ENCODE measurements at places on chromosomes 6 and 20.

GRCh38 chr6:20444786-20445271 lies 43.1 kb downstream of the E2F3 start:
- no peak for DNase-seq

DNA sequence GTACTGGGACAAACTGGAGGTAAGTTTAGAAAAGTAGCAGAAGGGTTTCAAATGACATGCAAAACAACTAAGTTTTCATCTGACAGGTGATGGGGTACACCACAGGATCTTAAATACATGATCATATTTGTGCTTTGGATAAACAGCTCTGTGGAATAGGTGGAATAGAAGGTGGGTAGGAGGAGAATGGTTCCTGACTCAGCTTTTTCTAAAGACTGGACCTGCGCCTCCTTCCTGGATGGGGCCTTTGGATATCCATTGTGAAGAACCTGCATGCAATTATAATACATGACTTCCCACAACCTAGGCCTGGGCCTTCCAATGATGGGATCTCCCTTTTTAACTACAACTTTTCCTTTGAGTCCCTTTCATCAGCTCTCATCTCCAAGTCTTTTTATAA lies 145.9 kb downstream of the AHI1 start:
- DNase-seq = no peak

DNA sequence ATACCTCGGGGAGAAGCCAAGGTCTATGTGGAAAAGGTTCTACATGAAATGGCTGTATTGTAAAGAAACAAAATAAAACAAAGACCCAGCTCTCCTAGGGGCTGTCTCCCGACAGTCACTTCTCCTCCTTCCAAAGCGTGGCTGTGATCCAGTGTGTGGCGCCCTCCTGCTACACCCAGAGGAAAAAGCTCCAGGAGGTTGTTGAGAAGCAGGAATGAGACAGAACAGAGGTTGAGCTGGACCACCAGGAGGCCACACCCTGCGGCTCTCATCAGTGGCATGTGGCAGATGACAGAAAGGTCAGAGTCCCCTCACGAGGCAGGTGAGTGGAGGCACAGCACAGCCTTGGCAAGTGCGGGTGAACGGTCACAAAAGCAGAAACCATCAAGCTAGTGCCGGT lies 236.0 kb downstream of the TBXT start:
- no peak for DNase-seq

GRCh38 chr6:65116326-65116725 lies 590.7 kb downstream of the EYS start:
- no peak for DNase-seq

GRCh38 chr6:52509281-52510212 lies 67.3 kb downstream of the TRAM2 start:
- DNase-seq = no peak

GRCh38 chr20:635028-635892 lies 17.7 kb downstream of the SRXN1 start:
- no peak for DNase-seq

DNA sequence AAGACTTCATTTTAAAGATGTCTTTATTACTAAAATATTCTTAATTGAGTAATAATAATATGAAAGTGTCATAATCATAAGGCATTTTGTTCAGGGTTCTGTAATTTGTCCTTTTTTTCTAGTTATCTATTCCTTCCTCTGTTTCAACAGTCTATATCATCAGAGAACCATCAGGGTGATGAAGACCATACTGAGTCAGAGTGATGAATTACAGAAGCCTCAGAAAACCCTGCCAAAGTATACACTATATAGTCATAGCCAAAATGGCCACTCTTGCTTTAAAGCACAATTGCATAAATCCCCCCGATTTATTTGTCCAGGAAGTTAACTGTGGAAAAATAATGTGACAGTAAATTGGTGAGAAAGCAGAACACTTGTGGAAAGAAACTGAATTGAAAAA lies 735.0 kb downstream of the EPHA7 start:
- DNase-seq = no peak

DNA sequence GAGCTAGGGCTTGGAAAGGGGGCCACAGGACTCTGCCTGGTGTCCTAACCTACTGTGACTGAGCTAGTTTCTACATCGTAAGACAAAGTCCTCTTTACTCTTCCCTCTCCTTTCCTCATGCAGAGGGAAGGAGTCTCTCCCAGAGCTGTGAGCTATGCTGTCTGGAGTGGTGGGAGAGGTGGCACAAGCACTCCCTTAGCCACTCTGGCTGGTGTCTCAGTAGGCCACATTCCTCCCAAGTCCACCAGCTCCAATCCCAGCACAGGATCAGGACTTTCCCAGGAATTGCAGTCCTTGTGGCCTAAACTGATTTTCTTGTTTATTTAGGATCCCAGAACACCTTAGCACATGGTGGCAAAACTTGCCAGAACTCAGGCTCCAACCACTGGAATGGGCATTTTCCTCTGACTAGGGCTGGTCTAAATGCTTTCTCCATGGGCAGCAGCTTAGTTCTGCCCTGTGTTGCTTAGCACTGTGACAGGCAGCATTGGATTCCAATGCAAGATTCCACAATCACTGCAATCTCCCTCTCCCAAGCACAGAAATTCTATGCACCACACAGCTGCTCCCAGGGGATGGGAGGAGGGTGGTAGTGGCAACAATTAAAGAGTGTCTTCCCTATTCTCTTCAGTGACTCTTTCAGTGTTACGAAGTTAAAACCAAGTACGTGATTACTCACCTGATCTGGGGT lies 733.3 kb downstream of the HACE1 start:
- DNase-seq = no peak

GRCh38 chr6:82056567-82056966 lies 191.0 kb downstream of the IBTK start:
- no peak for DNase-seq

- peak; percentile 12 for DNase-seq
Observed at GRCh38 chr6:91476000-91476399, 889.1 kb upstream of the MAP3K7 start.

DNA sequence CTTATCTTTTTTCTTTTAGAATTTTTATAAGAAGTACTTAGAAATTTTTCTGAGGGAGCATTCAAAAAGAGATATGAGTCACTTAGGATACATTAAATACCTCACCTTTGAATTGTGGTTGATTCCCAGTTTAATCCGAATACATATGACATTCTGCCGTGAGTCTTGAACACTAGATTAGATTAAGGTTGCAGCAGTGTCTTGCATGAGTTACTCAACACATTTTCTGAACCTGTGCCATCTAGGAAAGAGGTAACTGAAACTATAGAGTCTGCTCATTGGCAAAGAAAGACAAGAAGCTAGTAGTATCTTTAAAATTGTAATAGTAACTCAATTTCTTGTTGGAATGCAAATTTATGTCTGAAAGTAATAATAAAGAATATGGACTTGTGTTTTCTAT lies 14.9 kb downstream of the PEX3 start:
- DNase-seq = no peak

DNA sequence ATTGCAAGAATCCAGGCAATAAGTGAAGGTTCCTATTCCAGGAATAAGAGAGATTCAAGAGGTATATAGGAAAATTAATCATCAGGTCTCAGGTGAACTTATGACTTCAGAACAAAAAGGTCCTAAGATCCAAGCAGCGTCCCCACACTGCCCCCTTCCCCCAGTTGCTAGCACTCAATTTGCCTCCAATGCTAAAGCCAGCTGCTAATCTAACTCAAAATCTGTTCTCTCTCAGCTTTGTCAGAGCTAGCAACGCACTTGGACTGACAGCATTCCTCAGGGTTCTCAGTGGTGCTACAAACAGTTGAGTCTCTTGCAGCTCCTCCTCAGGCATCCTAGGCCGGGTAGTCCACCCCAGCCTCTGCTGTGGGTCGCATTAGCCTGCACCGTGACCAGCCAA lies 148.3 kb downstream of the RFX6 start:
- no peak for DNase-seq

GRCh38 chr6:30754631-30755030 lies 10.3 kb upstream of the IER3 start:
- DNase-seq = no peak

GRCh38 chr20:59232618-59233017 lies 67.8 kb upstream of the EDN3 start:
- no peak for DNase-seq

- DNase-seq = no peak
Observed at GRCh38 chr20:54844346-54844745, 369.0 kb downstream of the DOK5 start.

DNA sequence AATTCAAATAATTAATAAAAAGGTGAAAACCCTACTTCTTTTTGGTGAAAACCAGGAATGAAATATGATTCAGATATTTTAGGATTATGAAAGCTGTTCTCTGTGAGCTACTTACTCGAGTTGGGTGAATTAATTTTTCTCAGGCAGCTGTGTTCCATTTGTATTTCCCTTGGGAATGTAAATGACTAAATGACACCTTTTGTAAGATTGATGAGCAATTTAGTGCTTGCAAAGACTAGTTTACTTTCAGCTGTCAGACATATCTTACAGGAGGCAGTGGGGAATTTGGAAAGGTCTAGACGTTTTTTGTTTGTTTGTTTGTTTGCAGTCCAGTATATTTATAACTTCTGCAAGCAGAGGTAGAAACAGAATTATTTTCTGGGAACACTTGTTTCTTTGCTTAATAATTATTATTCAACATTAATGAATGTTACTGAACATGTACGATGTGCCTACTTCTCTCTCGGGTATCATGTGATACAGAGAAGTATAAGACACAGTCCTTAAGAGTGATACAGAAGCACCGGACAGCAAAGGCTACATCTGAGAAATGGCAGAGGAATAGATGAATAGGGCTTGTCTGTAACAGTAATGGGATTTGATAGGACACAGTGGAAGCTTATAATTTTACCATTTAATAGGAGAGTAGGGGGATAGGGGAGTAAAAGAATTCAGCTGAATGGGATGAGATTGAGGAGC lies 91.3 kb downstream of the AKAP7 start:
- no peak for DNase-seq

DNA sequence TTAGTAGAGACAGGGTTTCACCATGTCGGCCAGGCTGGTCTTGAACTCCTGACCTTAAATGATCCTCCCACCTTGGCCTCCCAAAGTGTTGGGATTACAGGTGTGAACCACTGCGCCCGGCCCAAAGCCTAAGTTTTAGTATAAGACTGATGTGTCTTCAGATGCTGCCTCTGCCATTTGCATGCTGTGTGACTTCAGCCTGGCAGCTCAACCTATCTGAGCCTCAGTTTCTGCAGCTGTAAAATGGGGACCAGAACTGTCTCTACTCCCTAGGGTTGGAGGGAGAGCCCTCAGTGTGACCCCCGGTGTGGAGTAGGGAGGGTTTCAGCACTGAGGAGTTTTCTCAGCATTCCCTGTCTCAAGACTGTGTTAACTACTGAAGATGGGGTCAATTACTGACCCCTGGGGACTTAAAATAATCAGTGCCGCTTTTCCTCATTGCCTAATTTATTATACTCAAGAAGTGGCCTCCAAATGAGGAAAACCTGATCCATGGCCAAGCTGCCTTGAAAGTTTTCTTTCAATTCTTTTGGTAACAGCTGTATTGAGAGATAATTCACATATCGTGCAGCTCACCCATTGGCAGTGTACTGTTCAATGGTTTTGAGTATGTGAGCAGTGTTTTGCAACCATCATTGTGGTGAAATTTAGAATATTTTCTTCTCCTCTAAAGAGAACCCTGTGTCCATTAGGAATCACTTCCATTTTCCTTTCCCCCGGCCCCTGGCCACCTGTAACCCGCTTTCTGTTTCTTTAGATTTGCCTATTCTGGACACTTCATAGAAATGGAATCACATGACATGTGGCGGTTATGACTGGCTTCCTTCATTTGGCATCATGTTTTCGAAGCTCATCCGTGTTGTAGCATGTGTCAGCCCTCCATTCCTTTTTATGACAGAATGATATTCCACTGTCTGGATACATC lies 64.8 kb downstream of the PHACTR3 start:
- no peak for DNase-seq

DNA sequence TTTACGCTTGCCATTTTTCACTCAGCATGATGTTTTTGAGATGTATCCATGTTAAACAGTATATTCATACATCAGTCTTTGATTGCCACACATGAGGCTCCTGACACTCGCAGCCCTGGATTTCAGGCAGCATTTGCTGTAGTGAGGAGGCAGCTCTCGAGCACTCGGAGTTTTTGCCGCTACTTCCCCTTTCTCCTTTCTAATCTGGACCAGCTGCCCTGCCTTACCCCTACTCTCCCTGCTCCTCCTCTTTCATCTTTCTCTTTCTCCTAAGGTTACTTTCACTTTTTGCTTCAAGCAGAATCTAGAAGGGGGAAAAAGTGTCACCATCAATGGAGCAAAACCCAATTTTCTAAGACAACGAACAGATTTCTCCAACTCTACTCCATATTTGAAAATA lies 5.9 kb upstream of the CST3 start:
- DNase-seq = no peak

DNA sequence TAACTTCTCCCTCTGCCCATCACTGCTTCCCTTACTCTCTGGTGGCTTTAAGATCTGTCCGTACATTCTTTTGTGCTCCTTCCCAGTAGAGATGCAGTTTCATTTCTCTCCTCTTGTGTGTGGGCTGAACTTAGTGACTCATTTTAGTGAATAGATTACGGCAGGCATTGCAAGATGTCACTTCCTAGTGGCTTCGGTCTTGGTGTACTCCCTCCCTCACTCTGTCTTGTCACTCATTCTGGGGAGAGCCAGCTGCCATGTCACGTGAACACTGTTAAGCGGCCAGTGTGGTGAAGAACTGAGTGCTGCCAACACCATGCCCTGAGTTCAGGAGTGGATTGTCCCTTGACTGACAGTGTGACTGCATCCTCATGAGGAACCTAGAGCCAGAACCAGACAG lies 115.9 kb downstream of the OTOR start:
- no peak for DNase-seq

DNA sequence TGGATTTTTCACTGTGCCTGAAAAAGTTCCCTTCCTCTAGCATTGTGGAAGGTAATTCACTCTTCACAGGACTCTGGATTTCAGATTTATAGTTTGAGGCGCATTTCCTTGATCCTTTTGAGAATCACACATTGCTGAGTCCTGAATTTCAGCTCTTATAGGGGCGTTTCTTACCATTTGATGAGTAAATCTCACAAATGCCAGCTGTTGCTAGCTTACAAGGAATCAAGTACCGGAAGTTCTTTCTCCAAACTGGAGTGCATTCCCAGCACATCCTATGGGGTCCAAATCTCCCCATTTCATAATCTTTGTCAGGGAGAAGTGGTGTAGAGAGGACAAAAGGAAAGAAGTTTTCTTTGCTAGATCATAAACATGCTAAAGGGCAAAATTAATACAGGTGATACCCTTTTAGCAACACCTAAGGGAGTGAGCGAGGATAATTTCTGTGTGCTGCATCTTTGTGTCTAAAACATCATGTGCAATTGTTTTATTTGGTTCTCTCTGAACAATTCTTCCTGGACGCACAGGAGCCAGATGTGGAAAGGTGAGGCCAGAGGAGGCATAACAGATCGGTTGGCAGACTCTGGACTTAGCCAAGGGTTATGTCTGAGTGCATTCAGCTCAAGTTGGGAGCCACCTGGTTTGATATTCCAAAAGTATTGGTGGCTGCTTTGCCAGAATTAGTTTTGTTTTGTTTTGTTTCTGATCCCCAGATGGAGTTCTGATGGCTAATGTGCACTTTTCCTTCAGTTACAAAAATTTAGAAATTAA lies 37.4 kb upstream of the EYA2 start:
- DNase-seq = no peak
